ENCODE measurements at places on chromosomes 2 and 18.

DNA sequence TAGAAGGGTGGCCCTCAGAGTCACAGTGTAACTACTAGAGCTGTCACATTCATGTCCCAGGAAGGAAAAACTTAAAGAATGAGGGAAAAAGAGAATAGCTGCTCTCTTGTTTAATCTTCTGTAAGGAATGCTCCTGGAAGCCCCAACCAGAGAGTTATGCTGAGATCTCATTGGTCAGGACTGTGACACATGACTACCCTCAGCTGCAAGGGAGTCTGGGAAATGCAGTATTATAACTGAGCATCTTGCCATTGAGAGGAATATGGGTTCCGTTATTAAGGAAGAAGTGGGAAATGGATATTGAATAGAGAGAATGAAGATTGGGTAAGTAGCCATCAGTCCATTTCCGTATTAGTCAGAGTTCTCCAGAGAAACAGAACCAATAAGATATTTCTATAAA, 165.9 kb downstream of the ALPK2 start:
- no peak for DNase-seq

- DNase-seq, result no peak
Observed at GRCh38 chr2:228387776-228388175, 206.3 kb upstream of the SPHKAP start.

DNA sequence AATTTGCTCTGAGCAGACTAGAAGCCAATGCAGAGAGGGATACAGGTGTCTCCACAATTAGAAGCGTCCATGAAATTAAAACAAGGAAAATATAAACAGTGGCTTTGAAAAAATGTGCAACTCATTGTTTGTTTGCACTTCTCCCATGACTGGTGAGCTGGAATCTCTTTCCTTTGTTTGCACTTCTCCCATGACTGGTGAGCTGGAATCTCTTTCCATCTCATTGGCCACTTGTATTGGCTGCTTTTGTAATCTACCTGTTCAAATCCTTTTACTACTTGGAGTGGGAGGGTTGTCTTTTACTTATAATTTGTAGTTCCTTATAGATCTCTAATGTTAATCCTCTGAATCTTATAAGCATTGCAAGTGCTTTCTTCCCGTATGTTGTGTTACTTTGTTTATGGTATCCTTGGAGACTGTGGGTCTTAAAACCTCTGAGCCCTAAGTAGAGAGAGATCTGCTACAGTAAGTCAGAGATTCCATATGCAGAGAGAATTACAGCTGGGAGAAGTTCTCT, 94.1 kb downstream of the RTN4 start:
- no peak for DNase-seq

DNA sequence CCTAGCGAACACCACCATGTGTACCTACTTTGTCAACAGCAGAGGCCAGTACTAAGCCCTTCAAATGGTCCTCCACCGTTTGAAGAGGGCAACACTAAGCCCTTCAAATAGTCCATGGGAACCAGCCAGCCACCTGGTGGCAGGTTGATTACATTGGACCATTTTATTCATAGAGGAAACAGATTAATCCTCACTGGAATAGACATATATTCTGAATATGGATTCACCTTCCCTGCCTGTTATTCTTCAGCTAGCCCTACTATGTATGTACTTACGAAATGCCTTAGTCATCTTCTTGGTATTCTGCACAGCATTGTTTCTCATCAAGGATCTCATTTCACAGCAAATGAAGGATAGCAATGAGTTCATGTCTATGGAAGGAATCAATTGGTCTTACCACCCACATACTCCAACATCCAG, 10.0 kb upstream of the ZNF396 start:
- DNase-seq, result no peak

DNA sequence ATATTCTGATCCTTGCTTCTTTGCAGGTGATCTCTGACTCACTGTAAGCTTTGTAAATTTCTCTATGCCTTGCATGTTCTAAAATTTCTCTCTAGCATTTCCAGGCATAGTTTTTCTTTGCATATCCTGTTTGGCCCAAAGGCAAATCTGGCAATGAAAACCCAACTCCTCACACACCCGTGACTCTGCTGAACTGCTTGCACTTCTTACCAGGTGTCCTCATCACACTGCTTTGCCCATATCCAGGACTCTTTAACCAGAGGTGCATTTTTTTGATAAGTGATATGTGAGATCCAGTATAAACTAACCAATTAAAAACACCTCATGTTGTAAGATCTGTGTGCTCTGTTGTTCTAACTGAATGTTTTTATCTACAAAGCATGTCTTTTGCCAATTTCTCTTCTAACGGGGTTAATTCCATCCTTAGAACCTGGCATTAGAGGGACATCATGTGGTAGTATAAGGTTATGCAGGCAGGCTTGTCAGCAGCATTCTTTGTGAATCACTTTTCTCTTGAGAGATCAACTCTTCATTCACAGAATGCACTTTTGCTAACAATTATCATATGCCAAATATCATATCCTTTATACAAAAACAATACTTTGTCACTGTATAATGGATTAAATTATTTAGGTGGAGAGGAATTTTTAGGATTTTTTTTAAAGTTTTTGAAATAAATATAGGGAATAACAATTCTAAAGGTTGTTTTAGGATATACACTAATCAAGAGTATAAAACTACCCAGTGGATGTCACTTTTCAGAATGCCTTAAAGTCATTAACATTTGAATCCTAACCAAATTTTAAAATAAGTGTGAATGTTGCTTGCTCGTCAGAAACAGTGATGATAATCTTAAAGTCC, 20.8 kb upstream of the TMX3 start:
- DNase-seq, result no peak

DNA sequence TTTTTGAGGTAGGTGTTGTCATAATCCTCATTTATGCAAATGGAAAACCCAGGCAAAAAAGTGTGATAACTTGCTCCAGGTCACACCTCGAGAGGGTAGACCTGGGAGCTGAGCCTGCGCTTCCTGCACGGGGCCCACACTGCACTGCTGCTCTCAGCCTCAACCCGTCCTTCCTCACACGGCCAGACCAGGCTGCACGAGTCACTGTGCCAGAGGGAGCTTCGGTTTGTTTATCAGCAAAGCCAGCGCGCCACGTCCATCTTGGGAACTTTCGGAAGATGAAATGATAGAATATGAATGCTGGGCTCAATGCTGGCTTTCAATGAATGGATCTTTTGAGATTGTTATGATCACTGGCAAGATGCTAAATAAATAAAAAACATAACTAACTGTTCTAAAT, 14.4 kb downstream of the COPS9 start:
- DNase-seq, result no peak

DNA sequence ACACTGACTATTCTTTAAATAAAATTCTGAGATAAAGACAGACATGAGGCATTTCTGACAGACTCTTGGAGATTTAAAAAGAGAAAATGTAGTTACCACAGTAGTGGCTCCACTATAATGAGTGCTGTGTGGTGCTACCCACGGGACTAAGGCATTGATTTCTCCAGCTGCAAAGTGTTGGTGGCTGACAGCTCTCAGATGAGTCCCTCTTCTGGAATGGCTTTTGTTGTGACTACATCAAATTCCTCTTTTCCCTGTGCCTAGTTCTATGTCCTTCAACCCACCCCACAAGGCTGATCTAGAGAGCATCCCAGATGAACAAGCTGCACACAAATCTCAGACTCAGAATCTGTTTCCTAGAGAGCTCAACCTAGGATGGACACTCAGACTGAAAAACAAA, 884.8 kb upstream of the ZEB2 start:
- no peak for DNase-seq

All from AG04449 (cell line).